Stomach (tissue), 19 donors: ENCODE measurements at places on chromosomes 12 and 14. TPM values are rescaled to one million over a fixed set of nuclear protein-coding genes. Genes with fewer than 3 reads are reported as not detected.

The ADAMTS20 gene
- total RNA-seq = not detected

The RPGRIP1 gene
- total RNA-seq = not detected

The OR5AU1 gene
- not detected for total RNA-seq

DNA sequence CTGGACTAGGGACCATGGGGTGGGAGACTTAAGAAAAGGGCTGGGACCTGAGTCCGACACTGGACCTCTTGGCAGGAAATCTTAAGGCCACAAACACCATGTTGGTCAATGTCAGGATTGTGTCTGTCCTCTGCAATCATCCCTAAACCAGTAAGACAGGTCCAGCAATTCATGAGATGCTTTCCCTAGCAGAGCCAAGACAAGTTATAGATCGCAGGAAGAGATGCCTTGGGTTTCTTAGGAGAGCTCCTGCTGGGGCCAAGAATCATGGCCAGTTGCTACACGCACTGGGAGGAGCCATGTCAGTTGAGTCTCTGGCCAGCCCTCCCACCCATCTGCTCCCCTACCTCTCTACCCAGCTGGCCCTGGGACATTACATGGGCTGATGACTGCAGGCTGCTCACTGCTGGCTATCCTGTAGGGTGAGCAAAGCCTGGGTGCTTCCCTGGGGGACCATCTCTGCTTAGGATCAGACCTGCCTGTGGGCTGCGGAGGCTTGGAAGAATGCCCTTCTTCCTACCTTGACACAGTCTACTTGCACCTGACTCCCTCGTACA lies 14.2 kb downstream of the PLEKHH1 start:
- no peak for DNase-seq
- H3K4me3 ChIP-seq = no peak overlapping the region
- no peak overlapping the region for H3K27ac ChIP-seq
- H3K4me1 ChIP-seq = no peaks in the 10 kb centered on the region

DNA sequence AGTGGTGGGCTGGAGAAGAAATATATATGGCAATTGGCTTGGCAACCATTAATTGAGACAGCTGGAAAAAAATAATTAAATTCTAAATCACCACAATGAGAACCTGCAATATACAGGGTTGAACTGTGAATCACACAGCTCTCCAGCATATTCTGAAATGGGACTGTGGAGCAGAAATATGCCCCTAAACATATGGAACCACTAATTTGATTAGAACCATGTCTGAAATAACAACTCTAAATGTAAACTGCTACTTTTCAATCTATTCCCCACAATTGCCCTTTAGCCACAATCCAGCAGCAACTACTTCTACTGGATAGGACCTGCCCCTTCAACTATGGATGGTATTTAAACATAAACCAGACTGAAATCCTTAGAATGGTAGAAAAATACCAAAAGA lies 330.4 kb downstream of the TRHDE start:
- H3K27ac ChIP-seq = no peak overlapping the region
- H3K36me3 ChIP-seq = no peaks in the 10 kb centered on the region
- H3K27me3 ChIP-seq = no peaks in the 10 kb centered on the region
- DNase-seq = no peak
- no peak overlapping the region for H3K4me3 ChIP-seq
